ENCODE measurements at places on chromosomes 1 and 21.

GRCh38 chr1:20302108-20302471, 11.4 kb downstream of the VWA5B1 start:
- DNase-seq: no peak

DNA sequence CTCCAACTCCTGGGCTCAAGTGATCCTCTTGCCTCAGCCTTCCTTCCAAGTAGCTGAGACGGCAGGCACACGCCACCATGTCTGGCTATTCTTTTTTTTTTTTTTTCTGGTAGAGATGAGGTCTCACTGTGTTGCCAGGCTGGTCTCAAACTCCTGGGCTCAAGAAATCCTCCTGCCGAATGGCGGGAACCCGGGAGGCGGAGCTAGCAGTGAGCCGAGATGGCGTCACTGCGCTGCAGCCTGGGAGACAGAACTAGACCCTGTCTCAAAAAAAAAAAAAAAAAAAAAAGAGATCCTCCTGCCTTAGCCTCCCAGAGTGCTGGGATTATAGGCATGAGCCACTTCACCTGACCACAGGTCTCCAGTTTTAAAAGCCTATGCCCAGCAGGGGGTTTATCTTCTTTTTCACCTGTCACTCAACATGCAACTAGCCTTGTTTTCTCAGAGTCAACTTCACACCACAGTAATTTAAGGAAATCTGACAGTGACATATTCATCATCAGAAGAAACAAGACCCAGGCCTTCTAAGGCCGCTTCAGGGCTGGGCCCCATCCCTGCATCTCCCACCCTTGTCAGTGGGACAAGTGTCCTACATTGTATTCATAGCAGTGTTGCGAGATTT, 38.3 kb upstream of the GALNT2 start:
- DNase-seq: no peak

DNA sequence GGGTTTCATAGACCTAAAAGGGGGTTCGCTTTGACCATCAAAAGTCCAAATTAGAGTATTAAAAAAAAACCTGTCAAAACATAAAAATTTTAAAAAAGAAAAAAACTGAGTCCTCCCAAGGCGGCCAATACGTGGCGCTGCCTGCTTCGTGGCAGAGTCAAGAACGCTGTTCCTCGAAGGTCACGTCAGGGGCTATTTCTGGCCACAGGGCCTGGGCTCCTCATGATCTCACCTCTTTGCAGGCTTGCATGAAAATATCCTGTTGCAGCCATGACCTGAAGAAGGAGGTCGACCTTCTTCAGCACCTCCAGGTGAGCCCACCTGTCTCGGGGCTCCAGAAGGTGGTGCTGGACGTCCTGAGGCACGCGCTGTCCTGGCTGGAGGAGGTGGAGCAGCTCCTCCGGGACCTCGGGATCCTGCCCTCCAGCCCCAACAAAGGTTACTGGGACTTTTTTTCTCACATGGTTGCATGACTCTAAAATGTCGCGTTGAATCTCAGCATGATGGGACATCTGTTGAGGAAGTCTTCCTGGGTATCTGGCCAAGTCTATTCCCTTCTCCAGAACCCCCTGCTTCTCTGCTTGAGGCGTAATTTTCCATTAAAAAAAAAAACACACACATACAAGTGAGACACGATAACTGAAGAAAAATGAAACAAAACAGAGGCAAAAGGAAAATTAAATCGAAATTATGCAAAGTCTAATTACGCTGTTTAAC, 80.4 kb upstream of the EFHD2 start:
- DNase-seq: no peak

GRCh38 chr1:63911049-63911448, 137.2 kb downstream of the ROR1 start:
- DNase-seq: no peak

DNA sequence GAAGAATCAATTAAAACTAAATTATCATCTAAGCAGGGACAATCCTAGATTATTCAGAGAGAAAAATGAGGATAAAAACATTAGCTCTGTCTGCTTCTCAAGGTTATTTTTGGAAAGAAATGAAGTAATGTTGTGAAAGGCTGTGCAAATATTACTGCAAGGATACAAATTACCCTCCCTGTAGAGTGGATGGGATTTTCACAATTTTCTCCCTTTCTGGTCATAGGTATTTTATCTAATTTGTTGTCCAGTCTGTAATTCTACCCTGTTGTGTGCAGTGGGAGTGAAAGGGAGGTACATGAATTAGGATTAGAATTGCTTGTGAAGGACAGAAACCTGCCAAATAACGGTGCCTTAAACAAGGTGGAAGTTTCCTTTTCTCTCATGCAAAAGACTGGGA, 54.7 kb downstream of the MAP3K7CL start:
- no peak for DNase-seq

DNA sequence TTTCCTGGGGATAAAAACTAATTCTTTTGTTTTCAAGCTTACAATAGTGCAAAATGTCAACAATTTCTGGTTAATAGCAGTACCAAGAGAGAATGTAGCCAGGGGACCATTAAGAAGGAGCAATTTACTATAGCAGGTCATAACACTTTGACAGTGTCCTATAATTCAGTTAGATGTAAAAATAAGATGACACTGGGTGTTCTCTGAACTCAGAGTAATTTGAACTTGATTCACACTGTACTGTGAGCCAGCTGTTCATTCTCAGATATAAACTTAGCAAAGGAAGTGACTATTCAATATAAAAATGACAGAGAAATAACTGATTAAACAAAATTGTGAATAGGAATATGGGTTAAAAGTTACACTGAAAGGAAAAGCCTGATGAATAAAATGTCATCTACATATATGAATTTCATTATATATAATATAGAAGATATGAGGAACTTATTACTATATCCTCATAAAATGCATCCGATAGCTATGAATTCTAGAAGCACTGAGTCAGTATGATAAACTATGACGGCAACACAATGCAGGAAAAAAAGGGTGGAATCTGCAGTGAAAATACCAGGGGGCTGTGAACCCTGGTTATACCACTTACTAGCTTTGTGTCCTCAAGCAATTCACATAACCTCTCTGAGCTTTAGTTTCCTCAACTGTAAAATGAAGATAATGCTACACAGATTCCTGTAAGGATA, 135.9 kb downstream of the ACBD6 start:
- no peak for DNase-seq

DNA sequence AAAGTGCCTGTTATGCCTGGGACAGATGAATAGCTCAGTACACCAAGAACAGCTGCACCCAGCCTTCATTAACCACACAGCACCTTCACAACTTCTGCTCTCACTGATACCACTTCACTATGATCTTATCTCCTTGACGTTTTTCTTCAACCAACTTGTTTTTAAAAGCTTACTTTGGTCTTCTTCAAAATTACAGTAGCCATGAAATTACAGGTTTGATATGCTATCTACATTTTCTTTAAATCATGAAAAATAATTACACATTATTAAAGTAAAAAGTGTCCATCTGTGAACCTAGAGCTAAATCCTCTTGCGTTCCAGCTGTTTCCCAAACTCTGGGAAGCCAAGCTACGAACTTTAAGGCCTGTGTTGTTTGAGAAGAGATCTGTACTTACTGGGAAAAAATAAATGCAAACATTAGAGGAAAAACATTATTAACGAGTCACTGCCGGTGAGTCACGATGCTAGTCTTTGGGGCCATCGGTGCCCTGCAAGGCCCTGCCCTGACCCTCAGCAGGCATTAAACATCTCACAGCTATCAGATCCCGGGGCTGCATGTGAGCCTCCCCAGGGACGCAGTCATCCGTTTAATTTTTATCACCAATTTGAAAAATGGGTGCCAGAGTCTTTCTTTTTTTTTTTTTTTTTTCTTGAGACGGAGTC, 56.3 kb upstream of the GPR153 start:
- no peak for DNase-seq

- no peak for DNase-seq
Measured at GRCh38 chr21:15207231-15207630, 142.4 kb upstream of the NRIP1 start.

DNA sequence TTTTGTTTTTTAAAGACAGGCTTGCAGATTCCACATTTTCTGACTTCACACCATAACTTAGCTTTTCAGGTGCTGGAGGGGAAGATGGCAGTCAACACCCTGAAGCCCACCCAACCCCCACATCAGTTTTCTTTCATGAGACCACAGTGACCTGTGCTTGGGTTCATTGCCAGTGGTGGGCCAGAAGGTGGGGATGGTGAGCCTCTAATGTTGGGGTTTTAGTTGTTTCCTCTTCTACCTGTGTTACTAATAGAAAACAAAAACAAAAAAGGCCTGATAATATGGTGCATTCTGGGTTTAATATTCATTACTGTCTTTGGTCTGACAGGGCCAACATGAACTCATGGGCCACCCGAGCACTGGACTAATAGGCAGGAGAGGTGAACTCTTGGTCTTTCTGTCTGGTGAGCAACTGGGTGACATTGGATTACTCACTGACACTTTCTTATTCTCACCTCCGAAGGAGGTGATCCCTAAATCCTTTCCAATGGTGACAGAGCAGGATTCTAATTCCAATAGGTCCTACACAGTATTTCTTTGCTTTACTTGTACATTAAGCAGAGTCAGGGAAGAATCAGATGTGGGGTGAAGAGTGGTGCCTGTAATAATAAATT, 132.8 kb downstream of the CLIC6 start:
- DNase-seq: no peak

GRCh38 chr1:13604176-13604575, 20.5 kb downstream of the PDPN start:
- no peak for DNase-seq

DNA sequence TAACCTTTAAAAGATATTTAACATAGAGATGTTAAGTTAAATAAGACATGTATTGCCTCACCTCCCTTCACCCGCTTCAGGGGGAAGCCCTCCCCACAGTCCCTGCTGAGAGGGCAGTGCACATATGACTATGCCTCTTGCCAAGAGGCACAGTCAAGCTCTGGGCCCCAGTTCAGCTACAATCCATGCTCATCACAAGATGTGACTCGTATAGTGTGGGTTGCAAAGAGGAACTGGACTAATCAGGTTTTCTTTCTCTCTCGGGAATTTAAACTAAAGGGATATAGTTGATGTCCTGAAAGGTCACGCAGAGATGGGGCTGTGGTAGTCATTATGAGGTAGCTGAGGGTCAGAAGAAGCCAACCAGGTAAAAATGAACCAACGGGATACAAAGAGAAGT, 35.6 kb downstream of the LYST start:
- no peak for DNase-seq

DNA sequence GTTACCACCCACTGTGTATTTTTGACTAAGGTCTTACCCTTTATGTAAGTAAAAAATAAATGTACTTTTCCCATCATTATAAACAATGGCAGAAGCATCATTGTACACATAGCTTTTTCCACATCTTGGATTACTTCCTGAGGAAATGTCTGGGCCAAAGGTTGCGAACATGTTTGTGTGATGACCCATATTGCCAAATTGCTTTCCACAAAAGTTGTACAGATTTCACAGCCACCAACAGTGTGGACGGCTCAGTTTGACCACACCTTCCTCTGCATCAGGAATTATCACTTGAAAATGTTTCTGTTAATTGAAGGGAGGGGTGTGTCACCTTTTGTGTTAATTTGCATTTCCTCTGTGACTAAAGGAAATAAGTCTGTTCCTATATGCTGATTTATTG, 25.7 kb downstream of the AKNAD1 start:
- no peak for DNase-seq

DNA sequence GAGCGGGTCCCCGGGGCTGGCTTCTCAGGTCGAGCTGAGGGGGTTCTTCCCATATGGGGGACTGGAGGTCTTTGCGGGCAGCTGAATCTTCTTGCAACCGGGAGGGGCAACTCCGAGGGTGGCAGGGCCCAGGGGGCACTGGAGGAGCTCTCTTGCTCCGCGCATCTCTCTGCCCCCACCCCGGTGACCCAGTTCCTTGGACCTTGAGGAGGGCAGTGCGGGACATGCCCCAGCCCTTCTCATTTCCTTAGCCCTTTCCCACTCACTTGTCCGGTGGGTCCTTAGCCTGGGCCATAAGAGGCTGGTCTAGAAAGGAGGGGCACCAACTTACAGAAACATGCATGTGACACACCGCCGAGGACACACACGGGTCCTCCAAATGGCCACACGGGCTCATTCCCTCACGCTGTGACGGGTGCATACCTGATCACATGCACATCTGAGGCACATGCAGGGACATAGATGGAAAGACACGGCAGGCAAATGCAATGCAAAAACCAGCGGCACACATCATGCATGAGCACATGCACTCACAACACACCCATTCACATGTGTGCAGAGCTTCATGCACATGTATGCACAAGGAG, 630 bp downstream of the HPCA start:
- no peak for DNase-seq

DNA sequence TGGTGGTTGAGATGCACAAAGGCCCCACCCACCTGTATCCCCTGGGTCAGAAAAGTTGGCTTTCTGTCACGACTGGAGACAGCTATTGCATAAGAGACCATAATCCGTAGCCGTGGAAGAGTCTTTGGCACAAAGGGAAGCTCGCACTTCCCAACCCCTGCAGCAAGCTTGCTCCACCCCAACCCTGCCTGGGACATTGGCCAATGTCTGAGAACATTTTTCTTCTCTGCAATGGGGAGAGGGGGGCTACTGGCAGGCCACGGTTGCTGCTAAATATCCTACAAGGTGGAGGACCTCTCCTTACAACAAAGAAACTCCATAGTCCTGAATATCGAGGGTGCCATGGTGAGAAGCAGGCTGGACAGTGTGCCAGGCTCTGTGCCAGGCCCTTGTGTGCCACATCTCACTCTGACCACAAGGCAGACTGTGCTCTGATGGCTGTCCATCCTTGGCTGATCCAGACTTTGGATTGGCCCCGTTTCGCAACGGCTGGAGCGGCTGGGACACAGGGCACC, 104.1 kb downstream of the CSMD2 start:
- no peak for DNase-seq

DNA sequence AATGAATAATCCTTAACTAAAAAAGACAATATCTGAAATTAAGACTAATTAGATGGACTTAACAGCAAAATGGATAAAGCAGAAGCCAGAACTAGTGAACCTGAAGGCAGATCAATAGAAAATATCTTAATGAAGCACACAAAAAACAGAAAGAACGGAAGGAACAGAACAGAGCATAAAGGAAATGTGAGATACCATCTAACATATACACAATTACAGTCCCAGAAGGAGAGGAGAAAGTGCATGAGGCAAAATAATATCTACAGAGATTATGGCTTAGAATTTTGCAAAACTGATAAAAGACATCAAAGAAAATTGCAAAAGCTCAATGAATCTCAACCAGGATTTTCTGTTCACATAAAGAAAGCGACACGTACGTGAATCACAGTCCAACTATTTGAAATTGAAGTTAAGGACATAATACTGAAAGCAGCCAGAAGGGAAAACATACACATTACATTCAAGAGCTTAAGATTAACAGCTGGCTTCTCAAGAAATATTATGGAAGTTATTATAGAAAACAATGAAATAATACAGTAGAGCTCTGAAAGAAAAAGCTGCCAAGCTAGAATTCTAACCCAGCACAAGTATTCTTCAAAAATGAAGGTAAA, 182.0 kb downstream of the CDC42BPA start:
- DNase-seq: no peak

GRCh38 chr1:81878538-81878937, 77.8 kb downstream of the ADGRL2 start:
- DNase-seq: no peak

DNA sequence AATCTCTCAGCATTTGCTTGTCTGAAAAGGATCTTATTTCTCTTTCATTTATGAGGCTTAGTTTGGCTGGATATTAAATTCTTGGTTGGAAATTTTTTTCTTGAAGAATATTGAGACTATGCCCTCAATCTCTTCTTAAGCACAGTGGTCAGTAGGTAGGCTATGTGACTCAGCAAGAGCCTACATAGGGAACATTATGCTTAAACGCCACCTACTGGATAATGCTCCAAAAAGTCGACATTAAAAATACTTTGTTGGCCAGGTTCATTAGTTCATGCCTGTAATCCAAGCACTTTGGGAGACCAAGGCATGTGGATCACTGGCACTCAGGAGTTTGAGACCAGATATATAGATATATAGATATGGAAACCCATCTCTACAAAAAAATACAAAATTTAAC, 678.0 kb upstream of the USP24 start:
- no peak for DNase-seq

All from anterior cingulate cortex (tissue), 58 donors.